T-helper 17 cell (primary cell): ENCODE measurements at places on chromosomes 7 and 10. TPM values are rescaled to one million over a fixed set of nuclear protein-coding genes. Genes with fewer than 3 reads are reported as not detected.

DNA sequence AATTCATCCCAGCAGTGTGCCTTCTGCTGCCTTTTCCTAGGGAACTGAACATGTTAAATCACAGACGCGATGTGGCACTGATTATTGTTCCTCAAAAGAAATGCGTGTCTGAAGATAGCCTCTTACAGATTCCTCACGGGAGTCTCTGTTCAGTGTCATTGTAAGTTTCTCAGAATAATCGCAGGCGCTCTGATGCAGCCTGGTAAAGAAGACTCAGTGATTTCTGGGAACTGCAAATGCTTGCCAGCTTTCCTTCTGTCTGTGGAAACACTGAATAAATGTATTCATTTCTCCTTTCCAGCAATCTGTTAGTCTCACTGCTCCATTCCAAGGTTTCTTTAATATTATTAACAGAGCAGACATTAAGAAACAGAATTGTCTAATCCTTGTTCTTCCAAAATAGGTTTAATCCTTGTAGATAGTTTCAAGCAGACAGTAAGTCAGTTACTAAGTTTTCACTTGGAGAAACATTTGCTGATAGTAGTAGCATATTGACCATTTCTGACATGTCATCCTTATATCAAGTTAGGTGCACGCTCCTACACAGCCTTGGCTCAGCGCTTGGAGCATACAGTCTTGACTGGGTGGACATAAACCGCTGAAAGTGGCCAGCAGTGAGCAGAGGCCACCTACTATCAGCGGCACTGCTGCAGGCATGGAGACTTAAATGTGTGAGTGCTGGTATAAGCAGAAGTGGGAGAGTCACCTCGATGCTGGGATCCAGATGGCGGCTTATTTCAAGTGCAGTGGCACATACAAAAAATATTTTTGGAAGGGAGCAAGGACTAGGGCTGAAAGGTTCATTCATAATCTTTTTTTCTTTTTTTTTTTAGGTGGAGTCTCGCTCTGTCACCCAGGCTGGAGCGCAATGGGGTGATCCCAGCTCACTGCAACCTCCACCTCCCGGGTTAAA is 27.7 kb downstream of the MMRN2 start:
- DNase-seq = no peak

GRCh38 chr7:77185866-77186265 is 13.8 kb downstream of the FGL2 start:
- no peak for DNase-seq

- no peak for DNase-seq
Measured at GRCh38 chr7:4742051-4742573, 33.3 kb upstream of the AP5Z1 start.

NPY gene
- not detected for total RNA-seq

DNA sequence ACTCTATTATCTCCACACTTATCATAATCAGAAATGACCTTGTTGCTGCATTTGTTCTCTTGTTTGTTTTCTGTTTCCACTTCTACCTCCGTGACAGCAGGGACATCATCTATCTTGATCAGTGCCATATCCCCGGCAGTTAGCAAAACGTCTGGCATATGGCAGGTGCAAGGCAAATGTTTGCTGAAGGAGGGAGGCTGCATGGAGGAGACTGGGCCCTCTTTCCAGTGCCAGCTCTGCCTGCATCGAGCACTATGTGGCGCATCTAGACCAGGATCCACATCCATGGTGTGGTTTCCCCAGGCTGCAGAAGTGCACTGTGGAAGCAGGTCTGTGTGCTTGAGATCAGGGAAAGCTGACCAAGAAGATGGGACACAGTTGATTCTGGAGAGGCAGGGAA is 181.2 kb downstream of the KCNMA1 start:
- DNase-seq = no peak
